CD8-positive, alpha-beta memory T cell (primary cell): ENCODE measurements at places on chromosomes 5 and 9. TPM values are rescaled to one million over a fixed set of nuclear protein-coding genes. Genes with fewer than 3 reads are reported as not detected.

The RAD23B gene
- 146 TPM for total RNA-seq

DNA sequence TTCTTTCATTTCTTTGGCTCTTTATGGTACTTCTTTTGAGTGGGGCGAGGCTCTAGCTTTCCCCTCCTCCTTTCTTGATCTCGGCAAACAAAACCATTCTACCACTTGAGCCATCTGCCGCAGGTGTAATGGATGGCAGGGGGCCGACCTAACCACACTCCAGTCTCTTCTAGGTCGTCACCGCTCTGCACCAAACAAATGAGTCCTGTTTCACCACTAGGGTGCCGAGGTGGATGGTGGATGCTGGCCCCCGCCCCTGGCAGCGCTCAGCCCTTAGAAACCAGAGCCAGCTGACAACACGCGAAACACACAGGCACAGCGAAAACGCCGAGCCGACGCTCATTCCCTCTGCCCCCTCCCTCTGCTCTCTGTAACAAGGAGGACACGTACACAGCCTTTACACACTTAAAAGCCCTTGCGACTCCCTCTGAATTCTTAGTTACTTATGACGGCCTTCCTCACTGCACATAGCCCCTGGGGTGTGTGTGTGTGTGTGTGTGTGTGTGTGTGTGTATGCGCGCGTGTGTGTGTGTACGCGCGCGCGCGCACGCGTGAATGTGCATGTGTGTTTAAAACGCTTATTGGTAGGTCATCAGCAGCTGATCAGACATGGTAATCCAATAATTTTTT lies 199.4 kb downstream of the MEF2C start:
- H3K4me3 ChIP-seq, result no peak overlapping the region
- no peak overlapping the region for H3K27ac ChIP-seq
- no peak for DNase-seq
- peaks cover 95% of the 10 kb centered on the region for H3K27me3 ChIP-seq
- no peaks in the 10 kb centered on the region for H3K36me3 ChIP-seq
- H3K4me1 ChIP-seq, result peaks cover 9% of the 10 kb centered on the region

DNA sequence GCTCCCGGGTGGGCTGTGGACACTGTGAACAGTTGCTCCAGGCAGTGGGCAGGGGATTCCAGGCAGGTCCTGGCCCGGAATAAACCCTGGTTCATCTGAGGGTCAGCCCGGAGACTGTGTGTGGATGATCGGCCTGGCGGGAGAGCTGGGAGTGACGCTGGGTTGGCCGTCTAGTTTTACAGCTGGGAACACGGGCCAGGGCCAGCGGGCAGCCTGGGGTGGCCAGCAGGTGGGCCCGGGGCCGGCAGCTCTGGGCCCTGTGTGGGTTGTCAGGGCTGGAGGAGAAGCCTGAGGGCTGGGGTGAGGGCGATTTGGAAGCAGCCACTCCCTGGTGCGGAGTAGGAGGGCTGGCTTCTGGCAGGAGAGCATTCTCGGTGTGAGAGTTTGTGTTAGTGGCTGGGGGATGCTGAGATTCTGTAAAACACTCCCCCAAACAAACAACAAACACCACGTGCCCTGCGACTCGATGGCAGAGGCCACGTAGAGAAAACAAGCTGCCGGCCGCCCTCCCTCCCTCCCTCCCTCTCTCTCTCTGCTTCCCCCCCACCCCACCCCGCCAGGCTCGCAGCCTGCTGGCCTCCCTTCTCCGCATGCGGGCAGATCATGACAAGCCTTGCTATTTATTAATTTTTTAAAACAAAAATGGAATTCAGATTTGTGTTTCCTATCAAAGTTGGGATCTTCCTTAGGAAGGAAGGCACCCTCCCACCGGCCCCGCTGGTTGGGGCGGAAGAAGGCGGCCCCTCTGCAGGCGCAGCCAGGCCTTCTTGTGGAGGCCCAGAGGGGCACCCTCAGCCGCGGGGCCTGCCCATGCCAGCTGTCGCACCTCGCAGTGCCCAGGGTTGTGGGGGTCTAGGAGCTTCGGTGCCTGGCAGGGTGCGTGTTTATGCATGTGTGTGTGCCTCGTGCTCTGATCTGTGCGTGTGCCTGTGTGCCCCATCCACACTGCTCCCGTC lies 49.5 kb downstream of the RXRA start:
- H3K4me1 ChIP-seq, result no peaks in the 10 kb centered on the region
- H3K4me3 ChIP-seq, result no peak overlapping the region
- no peaks in the 10 kb centered on the region for H3K36me3 ChIP-seq

DNA sequence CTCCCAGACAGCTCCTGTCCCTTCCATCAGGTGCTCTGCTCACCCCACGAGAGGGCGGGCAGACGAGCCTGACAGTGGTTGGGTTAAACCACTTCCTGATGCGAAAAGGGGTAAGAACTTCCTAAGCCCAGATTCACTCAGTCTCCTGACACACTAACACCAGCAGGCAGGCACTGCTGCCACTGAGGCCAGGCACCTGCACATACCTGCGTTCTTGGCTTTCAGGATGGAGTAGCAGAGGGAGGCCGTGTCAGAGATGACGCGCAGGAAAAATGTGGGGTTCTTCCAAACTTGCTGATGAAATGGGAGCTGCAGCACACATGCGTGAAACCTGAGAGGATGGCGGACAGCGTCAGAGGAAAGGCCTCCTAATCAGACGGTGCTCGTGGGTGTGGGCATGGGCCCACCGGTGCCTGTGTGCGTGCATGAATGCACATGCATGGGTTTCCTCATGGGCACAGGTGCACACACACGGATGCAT lies 29.9 kb downstream of the SLC6A18 start:
- no peak overlapping the region for H3K27ac ChIP-seq
- no peaks in the 10 kb centered on the region for H3K36me3 ChIP-seq
- H3K4me3 ChIP-seq, result peak overlapping the region; percentile 16
- H3K4me1 ChIP-seq, result peaks cover 18% of the 10 kb centered on the region
- H3K27me3 ChIP-seq, result no peaks in the 10 kb centered on the region
- DNase-seq, result peak; percentile 69

GRCh38 chr5:176682016-176682531 lies 34.8 kb downstream of the TSPAN17 start:
- no peak overlapping the region for H3K4me3 ChIP-seq
- H3K27ac ChIP-seq, result no peak overlapping the region
- H3K27me3 ChIP-seq, result peaks cover 15% of the 10 kb centered on the region

- no peaks in the 10 kb centered on the region for H3K4me1 ChIP-seq
- DNase-seq, result no peak
- H3K27me3 ChIP-seq, result no peaks in the 10 kb centered on the region
- H3K4me3 ChIP-seq, result no peak overlapping the region
- no peak overlapping the region for H3K27ac ChIP-seq
Measured at GRCh38 chr5:61307191-61307590, 24.9 kb upstream of the ZSWIM6 start.

DNA sequence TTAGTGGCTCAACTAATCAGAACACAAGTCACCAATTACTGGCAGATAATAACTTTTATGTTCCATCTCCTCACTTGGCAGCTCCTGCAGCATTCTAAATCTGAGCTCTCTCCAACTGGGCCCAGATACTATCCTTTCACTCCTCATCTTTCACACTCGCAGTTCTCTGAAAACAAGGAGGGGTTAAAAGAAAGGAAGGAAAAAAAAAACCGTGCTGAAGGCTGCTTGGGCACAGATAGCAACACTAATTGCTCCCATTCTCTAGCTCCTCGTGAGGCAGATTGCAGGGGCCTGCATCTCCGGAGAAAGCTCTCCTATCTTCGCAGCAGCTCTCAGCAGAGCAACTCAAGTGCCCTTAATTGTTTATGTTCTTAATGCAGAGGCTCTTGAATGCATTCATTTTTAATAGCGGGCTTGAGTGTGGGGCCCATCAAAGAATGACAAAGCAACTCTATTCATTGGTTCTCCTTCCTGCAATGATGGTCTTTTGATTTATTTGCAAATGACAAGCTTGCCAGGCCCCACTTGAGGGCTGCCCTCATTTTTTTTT lies 23.9 kb downstream of the TLE1 start:
- DNase-seq, result no peak
- no peaks in the 10 kb centered on the region for H3K36me3 ChIP-seq
- H3K27me3 ChIP-seq, result no peaks in the 10 kb centered on the region
- no peaks in the 10 kb centered on the region for H3K4me1 ChIP-seq
- H3K4me3 ChIP-seq, result no peak overlapping the region

GRCh38 chr9:112700085-112700484 lies 17.8 kb downstream of the INIP start:
- no peaks in the 10 kb centered on the region for H3K36me3 ChIP-seq
- peaks cover 4% of the 10 kb centered on the region for H3K4me1 ChIP-seq
- no peak overlapping the region for H3K27ac ChIP-seq
- H3K4me3 ChIP-seq, result no peak overlapping the region
- H3K27me3 ChIP-seq, result no peaks in the 10 kb centered on the region
- no peak for DNase-seq

The C9 gene
- not detected for total RNA-seq

DNA sequence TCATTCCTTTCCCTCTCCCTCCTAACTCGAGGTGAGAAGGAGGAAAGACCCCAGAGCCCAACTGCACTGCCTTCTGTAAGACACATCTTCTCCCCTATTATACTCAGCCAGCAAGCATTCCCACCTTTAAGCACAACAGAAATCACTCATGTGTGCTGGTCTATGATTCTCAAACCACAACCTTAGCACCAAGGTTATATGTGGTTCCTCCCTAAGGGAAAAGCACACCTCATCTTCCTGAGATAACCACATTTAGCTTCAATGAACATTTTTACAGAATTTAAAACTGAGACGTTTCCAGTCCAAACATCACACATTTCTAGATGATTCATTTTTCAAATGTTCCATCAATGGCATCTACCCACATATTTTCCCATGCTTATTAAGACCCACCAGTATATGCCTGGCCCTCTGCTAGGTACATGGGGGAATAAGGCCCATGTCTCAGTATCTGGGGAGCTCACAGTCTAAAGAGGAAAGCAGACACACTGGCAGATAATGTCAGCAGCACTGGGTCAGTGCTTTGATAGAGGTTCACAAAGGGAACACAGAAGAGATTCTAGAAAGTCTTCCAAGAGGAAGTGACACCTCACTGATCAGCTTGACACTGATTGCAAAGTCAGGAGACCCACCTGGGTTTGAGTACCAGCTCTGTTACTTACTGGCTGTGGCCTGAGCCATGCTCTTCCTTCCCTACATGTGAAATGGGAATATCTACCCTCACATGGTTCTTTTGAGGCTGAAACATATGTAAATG lies 245.4 kb downstream of the DENND1A start:
- peaks cover 9% of the 10 kb centered on the region for H3K4me1 ChIP-seq
- no peak overlapping the region for H3K27ac ChIP-seq
- H3K27me3 ChIP-seq, result no peaks in the 10 kb centered on the region
- no peaks in the 10 kb centered on the region for H3K36me3 ChIP-seq

The LCN15 gene
- not detected for total RNA-seq

DNA sequence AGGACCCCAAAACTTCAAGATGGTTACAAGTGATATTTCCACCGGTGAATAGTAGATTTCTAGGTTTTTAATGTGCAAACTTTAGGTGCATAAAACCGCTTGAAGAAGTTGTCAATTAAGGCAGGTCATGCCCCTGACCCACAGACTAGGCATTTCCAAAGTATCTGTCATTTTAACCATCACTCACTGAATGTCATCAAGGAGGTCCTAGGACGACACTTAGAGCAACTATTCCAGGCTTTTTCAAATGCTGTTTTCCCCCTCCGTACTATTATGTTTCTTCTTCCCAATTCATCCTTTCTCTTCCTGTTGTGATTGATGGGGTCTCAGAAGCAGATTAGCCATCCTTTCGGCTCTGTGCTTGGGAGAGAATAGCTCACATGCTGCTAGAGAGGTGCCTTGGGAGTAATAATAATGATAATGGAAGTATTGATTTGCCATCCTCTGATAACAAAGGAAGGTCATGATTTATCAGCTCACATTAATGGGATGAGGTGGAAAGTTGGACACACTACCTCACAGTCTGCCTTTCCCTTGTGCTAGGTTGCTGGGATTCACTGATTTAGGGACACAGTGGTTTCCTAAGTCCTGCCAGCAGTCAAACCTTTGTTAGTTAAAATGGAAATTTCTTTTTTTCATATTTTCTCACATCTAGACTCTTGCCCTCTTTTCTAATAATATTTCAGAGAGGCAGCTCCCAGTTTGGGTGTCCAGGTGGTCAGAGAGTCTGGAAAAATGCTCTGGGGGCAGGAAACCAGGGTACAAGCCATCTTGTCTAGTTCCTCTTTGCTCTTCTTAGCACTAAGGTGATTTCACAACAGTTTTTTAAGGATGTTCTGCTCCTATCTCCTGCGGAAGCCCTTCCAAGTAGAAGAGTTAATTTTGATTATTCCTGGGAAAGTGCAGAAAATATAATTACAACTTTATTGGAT lies 67.0 kb downstream of the PTTG1 start:
- peaks cover 18% of the 10 kb centered on the region for H3K4me1 ChIP-seq
- no peak overlapping the region for H3K27ac ChIP-seq
- DNase-seq, result no peak
- no peak overlapping the region for H3K4me3 ChIP-seq
- H3K36me3 ChIP-seq, result no peaks in the 10 kb centered on the region

DNA sequence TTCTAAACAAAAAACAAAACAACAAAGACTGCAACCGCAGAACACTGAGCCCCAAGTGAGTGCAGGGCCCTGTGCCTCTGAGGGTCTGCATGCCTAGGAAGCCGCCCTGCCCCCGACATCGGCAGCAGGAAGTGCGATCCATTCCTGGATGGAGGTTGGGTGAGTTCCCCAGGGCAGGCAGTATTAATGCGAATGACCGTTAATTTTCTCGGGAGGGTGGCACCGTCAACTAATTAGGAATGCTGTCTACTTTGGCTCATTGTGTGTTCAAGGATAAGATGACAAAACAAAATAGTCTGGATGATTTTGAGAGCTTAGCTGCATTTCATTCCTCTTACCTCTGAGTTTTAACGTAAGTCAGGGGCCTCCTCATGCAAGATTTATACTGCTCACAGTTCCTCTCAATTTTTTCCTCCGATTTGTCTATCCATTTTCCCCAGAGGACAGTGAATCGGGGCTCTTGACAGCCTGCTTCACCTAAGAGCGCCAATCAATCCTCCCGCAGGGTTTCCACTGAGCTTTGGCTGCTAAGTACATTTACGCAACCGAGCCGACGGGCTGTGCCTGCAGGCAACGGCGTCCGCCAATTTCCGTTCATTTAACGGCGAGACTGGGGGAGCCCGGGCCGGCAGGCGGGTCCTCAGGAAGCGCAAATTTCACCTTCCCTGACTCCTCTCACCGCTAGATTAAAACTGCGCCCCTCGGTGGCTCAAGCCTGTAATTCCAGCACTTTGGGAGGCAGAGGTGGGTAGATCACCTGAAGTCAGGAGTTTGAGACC lies 2.9 kb upstream of the NXNL2 start:
- no peak overlapping the region for H3K4me3 ChIP-seq
- peaks cover 7% of the 10 kb centered on the region for H3K27me3 ChIP-seq
- H3K4me1 ChIP-seq, result peaks cover 13% of the 10 kb centered on the region
- H3K27ac ChIP-seq, result no peak overlapping the region

- H3K27me3 ChIP-seq, result no peaks in the 10 kb centered on the region
- no peaks in the 10 kb centered on the region for H3K36me3 ChIP-seq
- no peak overlapping the region for H3K27ac ChIP-seq
- peaks cover 42% of the 10 kb centered on the region for H3K4me1 ChIP-seq
- no peak for DNase-seq
- H3K4me3 ChIP-seq, result peak overlapping the region; percentile 18
Measured at GRCh38 chr5:159337016-159337955, 7.0 kb upstream of the IL12B start.

- no peaks in the 10 kb centered on the region for H3K4me1 ChIP-seq
- H3K27me3 ChIP-seq, result no peaks in the 10 kb centered on the region
- H3K4me3 ChIP-seq, result no peak overlapping the region
- no peak overlapping the region for H3K27ac ChIP-seq
- DNase-seq, result no peak
Measured at GRCh38 chr9:100856238-100856637, 172.3 kb upstream of the PLPPR1 start.

The CMYA5 gene
- total RNA-seq, result 0.16 TPM
